HS-27A (cell line): ENCODE measurements at places on chromosomes 1 and 21.
A peak's percentile ranks its signal among the peaks of the same experiment; 100 is the strongest.

DNA sequence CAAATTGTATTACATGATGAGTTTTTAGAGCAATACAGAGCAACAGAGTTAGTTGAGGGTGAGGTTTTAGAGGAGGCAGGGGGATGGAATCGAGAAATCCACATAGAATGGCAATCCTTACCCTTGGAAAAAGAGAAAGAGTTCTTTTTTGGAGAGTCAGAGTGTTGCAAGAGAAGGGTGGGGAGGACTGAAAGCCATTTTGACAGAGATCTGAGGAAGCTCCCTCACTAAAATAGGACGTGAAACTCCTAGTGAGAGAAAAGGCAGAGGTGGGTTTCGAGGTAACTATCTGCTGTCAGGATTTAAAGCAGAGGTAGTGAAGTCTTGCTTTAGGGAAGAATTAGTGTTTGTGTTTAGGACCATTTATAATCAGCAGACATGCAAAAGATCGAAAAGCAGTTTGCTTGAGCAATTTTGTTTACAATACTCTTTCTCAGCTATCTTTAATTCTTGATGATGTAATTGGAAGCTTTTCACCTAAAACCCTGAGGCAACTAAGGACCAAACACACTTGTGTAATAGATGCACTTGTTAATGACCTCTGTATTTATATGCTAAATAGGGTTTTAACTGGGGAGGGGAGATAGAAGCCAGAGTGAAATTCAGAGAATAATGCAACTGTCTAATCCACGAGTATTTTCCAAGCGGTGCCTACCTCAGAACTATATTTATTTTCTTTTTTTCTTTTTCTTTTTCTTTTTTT, 20.0 kb downstream of the ADAMTS5 start:
- DNase-seq = no peak

DNA sequence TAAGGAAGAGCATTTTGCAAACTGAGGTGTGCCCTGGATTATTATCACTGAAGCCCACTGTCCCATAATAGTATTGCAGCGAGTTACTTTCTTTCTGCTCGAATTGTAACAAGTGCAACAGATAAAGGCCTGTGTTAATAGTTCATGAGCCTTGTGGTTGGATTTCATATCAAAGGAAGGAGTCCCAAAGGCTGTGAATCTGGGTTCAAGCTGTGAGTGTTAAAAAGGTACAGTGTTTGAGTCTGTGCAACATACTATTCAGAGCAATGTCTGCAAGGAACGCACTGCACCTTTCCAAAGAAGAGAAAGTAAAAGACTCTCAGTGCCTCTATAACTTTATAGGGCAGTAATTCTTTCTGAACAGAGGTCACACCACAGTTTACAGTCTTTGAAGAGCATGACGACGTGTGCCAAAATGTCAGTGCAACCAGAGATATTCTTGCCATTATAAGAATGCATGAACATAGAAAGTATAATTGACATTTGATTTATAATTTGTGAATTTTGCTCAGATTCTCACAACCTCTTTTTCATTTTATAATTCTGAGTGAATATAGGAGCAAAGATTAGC, 79.1 kb downstream of the CDC7 start:
- no peak for DNase-seq

GRCh38 chr1:228803421-228803820, 68.1 kb downstream of the RHOU start:
- DNase-seq = no peak

- DNase-seq = no peak
Measured at GRCh38 chr1:234325878-234326496, 47.3 kb upstream of the COA6 start.

GRCh38 chr1:215776336-215776735, 209.2 kb downstream of the KCTD3 start:
- no peak for DNase-seq

DNA sequence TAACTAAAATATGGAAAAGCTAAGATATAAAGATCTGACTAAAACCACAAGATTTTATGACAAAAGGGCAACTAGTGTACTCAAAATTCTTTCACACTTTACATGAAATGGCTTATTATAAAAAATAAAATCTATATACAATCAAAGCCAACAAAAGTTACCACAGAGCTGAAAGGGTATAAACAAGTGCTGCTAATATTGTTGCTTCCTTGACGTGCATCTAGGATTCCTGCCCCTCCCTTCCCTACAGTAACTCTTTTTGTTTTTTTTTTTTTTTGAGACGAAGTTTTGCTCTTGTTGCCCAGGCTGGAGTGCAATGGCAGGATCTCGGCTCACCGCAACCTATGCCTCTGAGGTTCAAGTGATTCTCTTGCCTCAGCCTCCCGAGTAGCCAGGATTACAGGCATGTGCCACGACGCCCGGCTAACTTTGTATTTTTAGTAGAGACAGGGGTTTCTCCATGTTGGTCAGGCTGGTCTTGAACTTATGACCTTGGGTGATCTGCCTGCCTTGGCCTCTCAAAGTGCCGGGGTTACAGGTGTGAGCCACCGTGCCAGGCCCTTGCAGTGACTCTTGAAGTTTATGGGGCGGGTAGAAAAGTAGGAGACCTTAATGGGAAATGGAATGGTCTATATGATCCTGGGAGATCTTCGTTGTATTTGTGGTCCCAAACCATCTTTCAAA, 4.5 kb downstream of the SRSF4 start:
- DNase-seq = no peak

DNA sequence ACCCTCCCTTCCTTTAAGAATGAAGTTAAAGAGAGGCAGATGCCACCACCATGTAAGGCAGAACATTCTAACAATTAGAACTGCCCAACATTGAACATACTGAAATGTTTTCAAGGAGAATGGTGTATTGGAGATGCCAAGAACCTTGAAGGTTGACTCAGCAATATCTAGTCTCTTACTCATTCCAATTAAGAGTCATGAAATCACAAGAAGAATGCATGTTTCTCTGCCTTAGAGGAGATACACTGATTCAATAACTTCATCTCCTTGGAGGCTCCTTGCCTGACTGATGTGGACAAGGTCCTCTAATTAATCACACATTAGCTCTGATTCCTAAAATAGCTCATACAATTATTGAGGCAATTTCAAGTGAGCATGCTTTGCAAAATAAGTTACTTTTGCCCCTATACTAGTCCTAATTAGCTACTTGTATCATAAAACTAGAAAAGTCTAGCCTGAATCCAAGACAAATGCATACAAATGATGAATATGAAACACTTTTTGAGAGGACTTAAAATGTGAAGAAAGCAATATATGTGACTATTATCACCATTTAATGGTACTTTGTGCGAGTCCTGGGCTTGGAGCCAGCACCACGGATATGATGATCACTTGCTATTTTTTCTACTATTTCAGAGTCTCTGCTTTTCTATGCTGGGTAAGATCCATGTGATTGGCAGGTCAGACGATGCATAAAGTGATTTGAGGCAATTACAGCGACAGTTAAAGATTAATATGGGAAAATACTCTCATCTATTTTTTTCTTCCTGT, 114.5 kb downstream of the DSCAM start:
- DNase-seq = no peak

DNA sequence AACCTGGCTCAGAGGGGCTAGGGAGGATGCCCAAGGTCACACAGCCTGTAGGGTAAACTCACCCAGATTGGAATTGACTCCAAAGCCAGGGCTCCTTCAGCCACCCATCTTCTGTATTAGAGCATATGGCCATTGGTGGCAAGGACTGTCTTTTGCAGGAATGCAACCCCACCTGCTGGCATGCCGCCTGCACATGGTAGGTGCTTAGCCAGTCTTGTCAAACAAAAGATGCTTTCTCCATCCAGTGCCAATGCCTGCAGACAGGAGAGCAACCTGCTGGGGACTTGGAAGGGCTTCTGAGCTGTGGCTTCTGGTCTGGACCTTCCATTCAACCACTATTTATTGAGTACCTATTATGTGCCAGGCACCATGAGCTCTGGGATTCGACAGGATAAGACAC, 95.3 kb upstream of the TMEM51 start:
- no peak for DNase-seq

DNA sequence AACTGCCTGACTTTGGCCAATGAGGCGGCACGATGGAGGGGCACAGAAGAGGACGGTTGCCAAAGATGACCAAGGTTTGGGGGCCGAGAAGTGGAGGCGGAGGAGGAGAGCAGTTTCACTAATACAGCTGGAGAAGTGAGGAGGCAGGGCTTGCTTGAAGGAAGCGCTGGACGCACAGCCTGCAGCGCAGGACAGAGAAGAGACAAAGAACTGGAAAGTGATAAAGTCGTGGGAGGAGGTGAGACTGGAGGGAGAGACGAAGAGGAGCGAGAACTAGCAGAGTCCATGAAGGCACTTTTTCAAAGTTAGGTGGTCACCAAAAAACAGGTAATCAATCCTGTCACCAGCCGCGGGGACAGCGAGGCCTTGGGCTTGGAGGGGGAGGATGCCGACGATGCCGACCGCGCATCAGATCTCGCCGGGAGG, 771 bp downstream of the PACC1 start:
- no peak for DNase-seq

DNA sequence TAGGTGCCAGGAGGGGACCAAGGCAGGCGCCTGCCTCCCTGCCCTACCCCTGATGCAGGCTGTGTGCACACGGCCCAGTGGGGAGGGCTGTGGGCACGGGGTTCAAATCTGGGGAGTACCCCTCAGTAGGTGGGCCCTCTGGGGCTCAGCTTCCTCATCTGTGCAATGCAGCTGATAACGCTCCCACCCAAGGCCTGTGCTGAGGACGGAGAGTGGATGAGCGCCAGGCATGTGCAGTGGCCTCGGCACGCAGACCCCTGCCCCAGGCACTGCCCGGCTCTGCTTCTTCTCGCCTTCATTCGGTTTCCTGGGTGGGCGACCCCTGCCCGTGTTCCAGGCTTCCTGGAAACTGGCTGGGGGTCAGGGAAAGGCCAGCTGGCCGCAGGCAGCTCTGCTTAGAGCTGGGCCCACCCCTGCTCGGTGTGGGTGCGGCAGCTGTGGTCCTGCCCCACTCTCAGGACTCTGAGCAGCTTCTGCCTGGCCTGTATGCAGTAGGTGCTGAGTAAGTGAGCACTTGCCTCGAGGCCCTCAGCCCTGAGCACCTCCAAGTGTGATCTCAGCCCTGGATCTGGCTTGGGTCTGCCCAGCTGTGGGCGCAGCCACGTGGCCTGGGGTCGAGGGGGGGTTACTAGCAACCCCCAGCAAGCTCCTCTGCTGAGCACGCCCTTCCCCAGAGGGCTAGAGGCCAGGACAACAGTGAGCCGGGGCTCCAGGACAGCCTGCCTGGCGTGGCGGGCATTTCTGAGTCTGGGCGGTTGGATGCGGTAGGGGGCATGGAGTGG, 11.9 kb upstream of the TNFRSF14 start:
- DNase-seq = no peak

DNA sequence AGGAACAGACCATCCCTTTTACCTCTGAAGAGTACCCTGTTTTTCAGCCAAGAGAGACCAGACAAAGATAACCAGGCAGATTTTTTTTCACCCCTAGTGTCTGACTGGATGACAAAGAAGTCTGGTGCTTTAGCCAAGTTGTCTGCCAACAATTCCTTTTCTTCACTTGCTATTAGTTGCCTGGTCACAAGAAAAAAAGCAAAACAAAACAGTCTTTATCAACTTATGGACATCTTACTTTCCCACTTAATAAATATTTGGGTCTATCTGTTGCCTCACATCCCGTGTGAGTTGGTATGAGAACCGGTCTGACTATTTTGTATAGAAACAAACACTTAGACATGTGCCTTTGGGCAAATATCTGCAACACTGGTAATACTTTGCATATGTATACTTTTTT, 662.9 kb downstream of the PLPP3 start:
- no peak for DNase-seq

DNA sequence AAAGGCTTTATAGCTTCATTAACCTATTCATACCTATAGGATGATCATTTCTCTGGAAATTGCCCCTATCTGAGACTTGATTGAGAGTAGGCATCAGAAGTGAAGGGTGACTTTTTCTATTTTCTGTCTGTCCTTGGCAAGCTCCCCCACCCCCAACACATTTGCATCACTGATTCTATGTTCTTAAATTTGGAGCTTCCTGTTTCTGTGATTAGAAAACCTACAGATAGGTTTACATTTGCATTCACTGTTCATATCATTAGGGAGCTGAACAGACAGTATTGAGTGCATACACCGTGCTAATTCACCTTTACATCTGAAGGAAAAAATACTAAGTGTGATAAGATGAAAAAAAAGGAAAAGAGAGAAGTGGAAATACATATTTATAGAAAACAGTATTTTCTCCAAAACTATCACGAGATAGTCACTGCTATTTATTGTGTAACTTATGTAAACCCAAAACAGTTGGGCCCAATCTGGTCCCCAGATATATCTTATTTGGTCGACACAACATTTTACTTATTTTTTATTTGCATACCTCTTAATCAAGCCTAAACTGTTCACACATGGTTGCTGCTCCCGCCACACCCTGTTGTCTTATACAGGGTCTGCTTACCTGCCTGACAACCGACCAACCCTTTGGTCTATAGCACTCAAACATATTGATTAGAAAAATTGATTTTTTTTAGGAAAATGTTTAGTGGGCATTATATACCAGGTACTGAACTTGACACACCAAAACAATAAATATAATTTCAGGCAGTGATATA, 218.8 kb downstream of the NTNG1 start:
- no peak for DNase-seq

- DNase-seq = no peak
Measured at GRCh38 chr1:42730988-42731387, 9.0 kb downstream of the CLDN19 start.

GRCh38 chr21:35562876-35563275, 497.4 kb downstream of the SETD4 start:
- DNase-seq = no peak

- DNase-seq = peak; percentile 36
Measured at GRCh38 chr1:84632673-84633434, 57.4 kb downstream of the SSX2IP start.

- peak; percentile 51 for DNase-seq
Measured at GRCh38 chr1:197902454-197903195, at the start of gene C1orf53. C1orf53 (plus strand) TSS chr1:197902630; CDS start chr1:197902650, 20 bp downstream.

DNA sequence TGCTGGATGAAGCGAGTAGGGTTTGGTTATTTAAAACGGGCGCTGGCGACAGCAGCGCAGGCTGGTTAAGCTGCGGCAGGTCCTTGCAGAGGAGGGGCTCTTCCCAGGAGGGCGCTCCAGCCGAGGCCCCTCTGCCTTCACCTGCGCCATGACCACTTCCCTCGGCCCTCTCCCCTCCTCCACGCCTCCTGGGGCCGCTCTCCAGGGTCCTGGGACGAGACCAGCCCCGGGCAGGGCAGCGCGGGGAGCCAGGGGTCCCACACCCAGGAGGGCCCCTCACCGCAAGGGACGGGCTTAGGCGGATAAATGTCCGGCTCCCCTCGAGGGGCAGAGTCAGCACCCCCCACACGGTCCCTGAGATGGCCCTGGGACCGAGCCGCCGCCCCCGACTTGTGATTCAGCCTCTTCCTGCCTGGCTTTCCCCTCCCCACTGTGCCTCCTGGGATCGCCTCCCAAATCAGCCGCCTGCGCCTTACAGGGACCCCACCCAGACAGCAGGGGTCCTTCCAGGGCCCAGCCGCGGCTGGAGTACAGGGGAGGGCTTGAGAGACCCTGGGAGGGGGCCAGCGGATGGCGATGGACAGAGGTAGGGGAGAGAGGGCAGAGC, 380.7 kb downstream of the MATN1 start:
- no peak for DNase-seq

- DNase-seq = no peak
Measured at GRCh38 chr1:31535561-31535960, 40.8 kb upstream of the TINAGL1 start.
